NCI-H1417 treated with DMSO at 0.1 percent for 48 hours (cell line): ENCODE measurements at places on chromosomes 7 and 10.

DNA sequence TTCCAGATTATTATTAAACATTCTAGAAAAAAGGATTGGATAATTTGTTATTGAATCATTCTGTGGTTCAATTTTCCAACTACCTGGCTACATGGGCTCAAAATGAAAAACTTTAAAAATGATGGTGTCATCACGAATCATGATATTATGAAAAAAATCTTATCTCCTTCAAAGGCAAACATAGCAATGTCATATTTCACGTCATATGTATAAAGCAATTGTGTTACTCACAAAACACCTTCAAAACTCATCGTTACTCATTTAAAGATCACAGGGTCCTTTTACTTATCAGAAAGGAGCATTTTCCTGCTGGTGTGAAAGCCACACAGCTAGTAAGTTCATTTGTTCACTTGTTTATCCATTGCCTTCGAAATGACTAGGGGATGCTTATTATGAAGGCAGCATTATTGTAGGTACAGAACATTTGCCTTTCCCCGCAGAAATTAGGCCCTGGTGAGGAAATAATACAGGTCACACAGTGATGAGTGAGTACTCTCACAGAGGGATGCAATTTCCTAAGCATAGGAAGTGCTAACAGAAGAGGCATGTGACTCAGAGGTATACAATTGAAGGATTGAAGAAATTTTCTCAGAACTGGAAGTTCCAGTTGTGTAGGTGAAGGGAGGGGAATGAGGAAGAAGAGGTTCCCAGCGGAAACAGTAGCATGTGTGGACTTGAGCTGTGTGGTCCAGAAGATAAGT is 478.7 kb downstream of the INHBA start:
- DNase-seq, result no peak

GRCh38 chr10:85060944-85061343 is 732.6 kb downstream of the CCSER2 start:
- DNase-seq, result no peak

DNA sequence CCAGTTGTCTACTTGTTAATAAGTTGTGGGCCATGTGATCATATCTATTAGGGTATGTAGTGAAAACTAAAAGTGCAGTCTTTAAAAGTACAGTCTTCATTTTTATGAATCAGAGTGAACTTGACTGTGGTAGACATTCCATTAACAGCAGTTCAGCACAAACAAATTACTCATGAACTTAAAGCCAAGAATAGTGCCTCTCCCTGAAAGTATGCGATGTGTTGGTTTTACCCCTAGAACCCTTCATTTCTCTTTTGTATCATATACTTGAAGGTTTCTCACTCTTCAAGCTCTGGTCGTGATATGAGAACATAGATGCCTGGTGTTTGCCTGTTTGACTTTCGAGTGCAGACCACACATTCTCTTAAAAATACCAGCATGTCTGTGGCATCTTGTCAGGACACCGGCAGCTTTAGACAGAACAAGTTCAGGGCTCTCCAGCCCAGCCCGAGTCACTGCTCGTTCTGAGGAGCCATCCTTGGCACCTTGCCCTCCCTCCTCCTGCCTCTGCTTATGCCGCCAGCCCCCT is 159.3 kb downstream of the LCOR start:
- no peak for DNase-seq

- no peak for DNase-seq
These were observed 331.5 kb downstream of the PLXDC2 start for GRCh38 chr10:20147684-20148083.

DNA sequence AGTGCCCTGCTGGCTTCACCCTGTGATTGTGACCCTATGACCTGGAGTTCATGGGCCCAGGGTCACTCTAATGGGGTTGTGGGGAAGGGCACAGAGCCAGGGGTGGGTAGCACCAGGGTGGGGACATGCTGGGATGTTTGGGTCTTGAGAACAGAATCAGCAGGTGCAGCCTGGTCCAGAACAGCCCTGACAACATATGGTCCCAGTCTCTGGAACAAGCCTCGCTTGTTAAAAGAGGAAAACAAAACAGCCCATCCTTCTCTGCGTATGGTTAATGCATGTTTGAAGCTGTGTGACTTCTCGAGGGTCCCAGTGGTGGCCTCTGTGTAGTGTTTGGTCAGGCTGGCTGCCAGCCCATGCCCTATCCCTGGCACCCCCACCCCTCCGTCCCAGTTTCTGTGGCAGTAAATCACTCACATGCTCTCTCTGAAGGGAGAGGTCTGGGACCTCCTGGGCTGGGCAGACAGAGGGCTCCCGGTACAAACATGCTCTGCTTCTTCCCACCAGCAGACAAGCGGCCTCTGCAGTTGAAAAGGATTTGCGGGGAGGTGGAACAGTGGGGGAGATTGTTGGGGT is 79.4 kb downstream of the FAM241B start:
- DNase-seq, result no peak

- no peak for DNase-seq
These were observed 532.3 kb upstream of the GALNT17 start for GRCh38 chr7:70599446-70600190.

DNA sequence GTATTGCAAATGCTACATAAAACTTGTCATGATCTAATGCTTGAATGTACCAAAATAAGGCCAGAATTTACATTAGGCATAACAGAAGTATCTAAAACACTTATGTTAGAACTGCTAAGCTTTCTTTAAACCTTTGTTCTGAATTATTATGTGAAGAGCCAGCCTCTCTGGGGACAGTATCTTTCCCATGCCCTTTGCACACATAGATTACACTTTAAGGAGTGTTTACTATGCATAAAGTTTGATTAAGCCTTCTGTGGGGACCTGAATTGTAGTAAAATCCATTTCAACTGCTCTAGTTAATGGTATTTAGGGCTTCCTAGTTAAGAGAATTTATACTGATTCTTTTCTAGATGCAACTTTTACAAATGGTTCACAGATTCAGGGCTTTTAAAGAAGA is 444.7 kb downstream of the IPMK start:
- DNase-seq, result no peak

DNA sequence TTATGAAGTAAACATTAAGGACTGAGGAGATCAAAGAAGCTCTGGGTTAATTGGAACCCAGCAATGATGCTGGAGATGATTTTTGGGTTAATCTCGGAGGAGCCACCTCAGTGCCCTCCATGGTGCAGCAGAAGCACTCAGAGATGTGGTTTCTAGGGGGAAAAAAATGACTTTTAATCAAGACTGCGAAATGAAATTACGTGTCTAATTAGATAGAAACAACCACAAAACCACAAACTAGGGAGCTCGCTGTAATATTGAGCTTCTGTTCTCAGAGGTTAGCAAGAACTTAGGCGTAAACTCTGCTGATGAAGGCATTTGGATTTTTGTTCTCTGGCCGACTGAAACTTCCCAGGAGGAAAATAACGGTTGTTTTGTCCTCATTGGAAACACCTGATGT is 319.0 kb downstream of the GRID1 start:
- no peak for DNase-seq

- no peak for DNase-seq
These were observed 192.3 kb upstream of the STK17A start for GRCh38 chr7:43390576-43390975.
